ENCODE measurements at places on chromosomes 1 and 21.

DNA sequence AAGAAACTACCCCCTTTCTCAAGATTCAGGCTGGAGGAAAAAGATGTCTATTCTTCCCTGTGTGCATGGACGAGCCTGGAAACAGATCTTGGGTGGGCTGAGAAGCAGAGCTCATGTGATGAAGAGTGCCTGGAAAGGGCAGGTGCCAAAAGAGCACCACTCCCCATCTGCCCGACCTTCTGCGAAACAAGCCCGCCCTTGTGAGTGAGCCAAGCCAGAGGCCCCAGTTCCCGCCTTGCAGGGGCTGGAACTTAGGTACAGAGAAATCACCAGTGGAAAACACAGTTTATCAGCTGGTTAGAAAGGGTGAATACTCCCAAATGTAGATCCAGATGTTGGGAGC lies 26.7 kb upstream of the A3GALT2 start:
- H3K27me3 ChIP-seq, result no peaks in the 10 kb centered on the region
- DNase-seq, result no peak
- peaks cover 39% of the 10 kb centered on the region for H3K4me1 ChIP-seq

DNA sequence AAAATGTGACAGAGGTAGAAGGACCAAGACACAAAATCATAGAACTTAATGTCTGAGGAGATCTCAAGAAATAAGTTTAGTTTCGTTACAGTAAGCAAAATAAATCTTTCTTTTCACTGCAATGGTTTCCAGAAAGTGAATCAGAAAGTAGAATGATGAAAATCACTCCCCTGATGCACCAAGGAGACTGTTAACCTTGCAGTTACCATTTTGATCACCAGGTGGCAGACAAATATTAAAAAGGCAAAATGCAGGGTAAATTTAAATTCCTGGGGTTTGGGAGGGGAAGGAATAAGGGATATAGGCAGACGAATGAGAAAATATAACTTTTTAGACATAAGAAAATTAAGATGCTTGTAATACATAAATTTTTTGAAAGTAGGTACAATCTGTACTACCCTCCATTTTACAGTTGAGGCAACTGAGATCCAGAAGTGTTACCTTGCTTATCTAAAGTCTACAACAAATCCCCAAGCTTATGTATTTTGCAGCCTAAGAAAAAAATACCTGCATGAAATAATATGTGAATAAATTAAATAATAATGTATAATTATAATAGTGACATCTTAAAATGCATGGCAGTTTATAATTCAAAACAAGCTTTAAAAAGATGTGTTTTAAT lies 253.2 kb downstream of the CRB1 start:
- peaks cover 1% of the 10 kb centered on the region for H3K36me3 ChIP-seq
- no peaks in the 10 kb centered on the region for H3K27me3 ChIP-seq
- H3K4me1 ChIP-seq, result no peaks in the 10 kb centered on the region

DNA sequence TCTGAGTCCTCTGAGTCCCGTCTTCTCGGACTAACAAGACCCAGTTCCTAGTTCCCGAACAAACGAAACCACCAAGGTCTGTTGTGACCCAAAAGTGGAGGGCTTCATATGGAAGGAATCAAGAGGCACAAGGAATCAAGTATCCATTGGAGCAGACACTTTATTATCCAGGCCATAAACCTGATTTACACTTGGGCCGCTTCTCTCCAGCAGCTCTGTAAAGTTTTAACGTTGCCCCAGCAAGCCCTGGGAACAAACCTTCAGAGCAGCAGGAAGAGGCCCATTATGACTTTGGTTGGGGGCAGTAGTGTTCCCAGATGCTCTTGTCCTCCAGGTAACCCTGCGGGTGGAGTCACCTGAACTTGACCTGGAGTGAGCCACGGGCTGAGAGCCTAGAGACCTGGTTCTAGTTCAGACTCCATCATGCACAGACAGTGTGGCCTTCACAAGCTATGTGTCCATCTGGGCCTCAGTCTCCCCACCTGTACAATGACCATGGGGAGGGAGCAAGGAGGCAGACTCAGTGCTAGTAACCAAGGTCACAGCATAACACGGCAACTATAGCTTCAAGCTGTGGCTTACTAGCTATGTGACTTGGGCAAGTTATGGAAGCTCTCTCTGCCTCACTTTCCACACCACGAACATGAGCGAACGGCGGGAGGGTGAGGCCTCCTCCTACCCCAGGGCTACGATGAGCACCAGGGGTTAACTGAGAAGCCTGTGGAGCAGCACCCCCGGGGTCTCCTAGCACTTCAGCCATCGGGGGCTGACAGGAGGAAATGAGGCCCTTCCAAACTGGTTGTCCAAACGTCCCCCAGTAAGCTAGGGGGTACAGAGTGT lies 95.7 kb downstream of the GLIS1 start:
- no peaks in the 10 kb centered on the region for H3K36me3 ChIP-seq
- H3K27ac ChIP-seq, result no peak overlapping the region
- DNase-seq, result no peak
- H3K4me3 ChIP-seq, result no peak overlapping the region
- no peaks in the 10 kb centered on the region for H3K4me1 ChIP-seq
- H3K27me3 ChIP-seq, result no peaks in the 10 kb centered on the region

GRCh38 chr1:102875756-102876155 lies 232.6 kb downstream of the COL11A1 start:
- no peaks in the 10 kb centered on the region for H3K27me3 ChIP-seq
- H3K27ac ChIP-seq, result no peak overlapping the region
- H3K36me3 ChIP-seq, result no peaks in the 10 kb centered on the region

DNA sequence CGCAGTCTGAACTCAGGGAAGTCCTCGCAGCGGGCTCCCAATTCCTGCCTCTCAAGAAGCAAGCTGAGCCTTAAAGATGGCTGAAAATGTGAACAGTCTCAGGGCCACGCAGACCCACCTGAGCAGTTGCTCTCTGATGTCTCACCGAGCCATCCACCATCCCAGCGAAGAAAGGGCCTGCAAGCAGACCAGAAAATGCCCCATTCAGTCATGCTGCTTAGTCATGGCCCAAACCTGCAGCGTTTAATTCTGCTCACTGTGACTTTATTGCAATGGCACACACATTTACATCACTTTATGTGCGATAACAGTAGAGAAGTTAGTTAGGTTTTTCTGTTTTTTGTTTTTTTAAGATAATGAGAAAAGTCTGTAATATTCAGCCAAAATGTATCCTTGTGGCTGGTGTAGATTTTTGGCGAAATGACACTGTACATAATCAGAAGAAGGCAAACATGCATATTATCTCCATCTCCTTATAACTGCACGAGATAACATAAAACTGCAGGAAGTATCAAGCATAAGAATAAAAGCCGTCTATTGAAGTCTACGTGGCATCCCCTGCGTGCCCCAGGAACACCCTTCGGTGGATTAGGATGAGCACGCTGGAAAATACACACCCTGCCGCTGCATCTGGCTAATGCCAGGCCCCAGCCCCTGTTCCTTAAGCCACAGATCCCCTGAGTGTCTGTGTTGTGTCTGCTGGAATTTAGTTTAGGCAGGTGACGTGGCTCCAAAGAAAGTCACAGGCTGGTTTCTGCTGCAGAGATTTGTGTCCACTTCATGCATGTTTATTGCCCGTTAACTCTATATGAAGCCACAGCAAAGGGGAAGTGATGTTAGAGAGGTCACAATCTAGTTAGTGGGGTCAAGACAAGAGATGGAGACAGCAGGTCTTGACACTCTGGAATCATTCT lies 119.8 kb upstream of the IRF2BP2 start:
- H3K27me3 ChIP-seq, result no peaks in the 10 kb centered on the region
- H3K36me3 ChIP-seq, result no peaks in the 10 kb centered on the region
- H3K27ac ChIP-seq, result no peak overlapping the region
- DNase-seq, result no peak

DNA sequence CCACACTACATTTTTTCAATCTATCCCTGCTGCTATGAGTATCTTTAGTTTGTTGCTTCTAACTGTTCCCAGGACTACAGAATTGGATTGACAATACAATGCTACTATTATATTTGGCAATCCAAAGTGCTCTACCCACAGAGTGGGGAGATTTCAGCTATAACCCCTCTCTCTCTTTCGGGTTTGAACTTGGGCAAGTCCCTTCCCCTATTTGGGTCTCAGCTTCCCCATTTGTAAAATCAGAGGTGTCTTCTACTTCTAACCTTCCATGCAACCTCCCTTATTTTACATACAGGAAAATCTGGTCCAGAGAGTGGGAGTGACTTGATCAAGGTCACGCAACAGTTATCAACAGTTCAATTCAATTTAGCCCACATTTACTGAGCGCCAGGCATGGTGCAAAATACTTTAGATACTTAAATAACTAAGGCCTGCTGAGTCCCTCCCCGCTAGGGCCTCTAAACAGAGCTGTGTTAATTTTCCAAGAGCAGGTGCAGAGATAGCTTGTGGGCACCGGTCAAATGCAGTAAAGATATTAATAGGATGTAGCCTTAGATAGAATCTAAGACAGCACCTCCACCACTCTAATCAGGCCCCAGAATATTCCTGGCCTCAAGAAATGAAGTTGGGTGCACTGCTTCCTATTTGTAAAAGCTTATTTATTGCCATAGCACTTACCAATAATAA lies 9.4 kb upstream of the GPX7 start:
- H3K36me3 ChIP-seq, result no peaks in the 10 kb centered on the region
- H3K27ac ChIP-seq, result no peak overlapping the region
- no peaks in the 10 kb centered on the region for H3K4me1 ChIP-seq
- no peaks in the 10 kb centered on the region for H3K27me3 ChIP-seq
- H3K4me3 ChIP-seq, result no peak overlapping the region
- DNase-seq, result no peak
